ENCODE measurements at places on chromosomes 11 and 22.

DNA sequence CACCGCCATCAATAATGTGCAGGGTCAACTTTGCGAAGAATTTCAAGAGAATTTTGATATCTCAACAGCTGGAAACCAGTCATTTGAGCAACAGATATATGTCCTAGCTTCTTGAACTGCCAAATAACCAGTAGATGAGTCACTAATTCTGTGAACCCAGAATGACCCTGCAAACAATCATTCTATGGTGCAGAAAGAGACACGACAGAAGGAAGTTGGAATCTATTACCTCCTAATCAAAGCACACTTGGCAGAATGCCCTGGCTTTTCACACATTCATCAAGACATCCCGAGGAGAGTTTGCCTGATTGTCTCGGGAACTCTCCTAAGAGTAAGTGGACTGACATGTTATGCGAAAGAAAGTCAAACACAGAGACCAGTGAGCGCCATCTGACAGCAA, 621.1 kb downstream of the OPCML start:
- DNase-seq: no peak

- no peak for DNase-seq
Measured at GRCh38 chr11:91244912-91245311, 979.7 kb upstream of the FAT3 start.

DNA sequence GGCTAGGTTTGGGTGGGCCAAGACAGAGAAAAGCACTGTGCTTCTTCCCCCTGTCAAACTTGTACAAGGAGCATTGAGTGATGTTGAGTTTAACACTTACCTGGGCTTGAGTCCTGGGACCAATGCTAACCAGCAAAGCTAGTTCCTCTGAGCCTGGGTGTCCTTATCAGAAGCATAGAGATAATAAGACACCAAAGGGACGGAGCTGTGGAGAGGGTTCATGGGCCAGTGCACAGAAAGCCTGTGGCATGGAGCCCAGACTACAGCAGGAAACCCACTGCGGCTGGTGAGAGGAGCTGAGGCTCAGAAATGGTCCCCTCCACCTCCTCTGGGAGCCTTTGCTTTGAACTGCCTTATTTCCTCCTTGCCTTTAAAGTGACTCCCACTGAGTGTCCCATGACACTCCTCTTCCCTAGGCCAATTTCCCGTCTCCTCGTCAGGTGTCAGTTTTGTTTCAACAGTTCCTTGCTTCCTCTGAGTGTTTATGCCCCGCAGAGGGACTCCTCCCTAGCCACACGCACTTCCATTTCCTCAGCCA, 9.4 kb downstream of the SLCO2B1 start:
- no peak for DNase-seq

GRCh38 chr11:134245434-134245833, 7.7 kb downstream of the THYN1 start:
- no peak for DNase-seq

GRCh38 chr22:22855617-22856308, 31.9 kb upstream of the IGLL5 start:
- DNase-seq: peak; percentile 22

DNA sequence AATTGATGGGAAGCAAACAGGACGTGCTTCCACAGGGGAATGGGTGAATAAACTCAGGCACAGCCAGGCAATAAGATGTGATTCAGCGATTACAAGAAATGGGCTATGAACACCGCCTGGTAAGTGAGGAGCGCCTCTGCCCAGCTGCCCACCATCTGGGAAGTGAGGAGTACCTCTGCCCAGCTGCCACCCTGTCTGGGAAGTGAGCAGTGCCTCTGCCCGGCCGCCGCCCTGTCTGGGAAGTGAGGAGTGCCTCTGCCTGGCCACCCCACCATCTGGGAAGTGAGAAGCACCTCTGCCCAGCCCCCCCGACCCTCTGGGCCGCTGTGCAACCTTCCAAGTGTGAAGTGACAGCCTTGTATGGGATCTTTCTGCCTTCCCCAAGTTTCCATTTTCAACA, 73.2 kb upstream of the PRR5 start:
- DNase-seq: no peak

DNA sequence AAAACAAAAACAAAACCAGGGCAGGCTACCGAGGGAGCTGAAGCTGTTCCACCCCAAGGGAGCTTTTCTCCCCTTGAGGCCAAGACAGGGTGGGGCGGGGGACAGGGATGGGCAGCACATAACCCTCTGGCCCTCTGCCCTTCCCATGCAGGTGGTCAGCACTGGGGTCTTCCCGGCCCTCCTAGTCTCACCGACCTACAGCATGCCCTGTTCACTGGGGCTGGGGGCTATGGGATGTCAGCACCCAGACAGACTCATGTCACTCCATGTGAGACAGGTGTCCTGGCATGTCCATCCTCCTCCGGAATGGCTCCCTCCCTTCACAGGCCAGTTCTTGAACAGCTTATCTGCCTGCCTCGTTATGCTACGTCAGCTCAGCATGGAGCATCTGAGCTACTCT, 51.7 kb downstream of the DSCAML1 start:
- no peak for DNase-seq

DNA sequence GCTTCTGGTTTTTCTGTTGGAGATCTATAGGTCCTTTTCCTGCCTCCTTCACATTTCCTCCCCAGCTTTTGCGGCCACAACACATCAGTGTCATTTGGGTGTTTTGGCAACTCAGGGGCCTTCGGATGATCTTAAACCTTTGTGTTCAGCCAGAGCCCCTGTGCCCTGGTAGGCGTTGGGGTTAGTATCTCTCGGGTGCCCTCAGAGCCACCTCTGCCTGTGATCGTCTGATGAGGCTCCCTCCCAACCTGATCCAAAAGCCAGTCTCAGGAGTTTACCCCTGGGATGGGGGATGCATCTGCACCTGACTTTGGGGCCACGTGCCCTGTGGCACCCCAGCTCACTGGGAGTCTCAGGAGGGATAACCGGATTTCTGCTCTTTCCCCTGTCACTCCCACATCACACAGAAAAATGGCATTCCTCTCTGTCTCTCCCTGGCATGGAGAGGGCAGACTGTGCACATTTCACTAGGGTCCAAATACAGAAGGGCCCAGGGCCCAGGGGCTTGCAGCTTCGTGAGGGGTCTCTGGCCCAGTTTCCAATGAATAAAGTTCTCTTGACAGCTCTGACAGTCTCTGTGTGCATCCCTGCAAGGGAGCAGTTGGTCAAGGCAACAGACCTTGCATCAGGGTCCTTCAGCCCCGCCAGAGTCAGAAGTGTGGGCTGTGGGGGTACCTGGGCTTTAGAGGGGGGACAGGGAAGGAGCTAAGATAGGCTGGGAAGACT, 2.6 kb downstream of the RNF26 start:
- no peak for DNase-seq

- no peak for DNase-seq
Measured at GRCh38 chr11:124807660-124808270, 7.6 kb upstream of the MSANTD2 start.

- no peak for DNase-seq
Measured at GRCh38 chr11:115123641-115124040, 380.6 kb downstream of the CADM1 start.

- no peak for DNase-seq
Measured at GRCh38 chr22:37298748-37299495, 16.6 kb downstream of the CYTH4 start.

DNA sequence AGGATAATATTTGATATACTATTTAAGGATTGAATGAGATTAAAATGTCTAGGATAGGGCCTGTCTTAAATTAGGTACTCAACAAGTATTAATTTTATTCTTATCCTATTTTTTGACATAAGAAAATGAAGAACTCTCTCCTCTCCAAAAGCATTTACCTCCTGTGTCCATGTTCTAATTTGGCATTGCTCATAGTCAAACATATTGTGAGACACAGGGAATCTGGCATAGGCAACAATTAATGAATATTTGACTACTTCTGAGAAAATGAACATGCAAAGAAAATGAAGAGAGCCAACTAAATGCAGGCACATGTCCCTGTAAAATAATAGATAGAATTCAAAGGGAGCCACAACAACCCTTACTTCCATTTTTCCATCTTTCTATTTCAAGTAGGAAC, 198.5 kb upstream of the C11orf87 start:
- DNase-seq: no peak

GRCh38 chr11:88418508-88418907, 81.0 kb upstream of the CTSC start:
- no peak for DNase-seq

DNA sequence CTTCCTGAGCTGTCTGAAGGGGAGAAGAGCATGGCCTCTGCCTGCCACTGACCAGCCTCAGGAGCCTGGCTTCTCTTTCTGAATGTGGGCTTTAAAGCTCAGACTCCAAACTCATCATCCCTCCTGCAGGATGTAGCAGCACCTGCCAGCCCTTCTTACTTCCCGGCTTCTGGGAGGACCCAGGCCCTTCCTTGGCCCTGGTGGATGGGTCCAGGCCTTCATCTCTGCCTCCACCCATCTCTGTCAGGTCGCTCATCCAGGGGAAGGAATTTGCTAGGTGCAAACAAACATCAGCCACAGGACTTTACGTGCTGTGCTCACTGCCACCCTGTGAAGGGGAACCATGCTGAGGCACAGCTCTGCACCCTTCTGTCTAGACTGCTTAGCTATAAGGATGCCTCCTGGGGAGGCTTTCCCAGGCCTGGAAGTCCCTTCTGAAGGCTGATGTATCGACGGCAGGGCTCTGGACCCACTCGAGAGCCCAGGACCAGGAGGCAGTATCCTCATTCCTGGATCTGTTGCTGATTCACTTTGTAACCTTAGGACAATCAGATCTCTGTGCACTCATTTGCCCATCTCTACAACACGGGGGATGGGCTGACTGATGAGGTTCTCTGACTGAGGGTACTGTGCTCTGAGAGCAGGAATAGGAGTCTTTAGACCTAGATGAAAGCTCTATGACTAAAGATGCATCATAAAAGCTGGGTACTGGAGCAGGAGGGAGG, 30.9 kb downstream of the USP35 start:
- DNase-seq: no peak

DNA sequence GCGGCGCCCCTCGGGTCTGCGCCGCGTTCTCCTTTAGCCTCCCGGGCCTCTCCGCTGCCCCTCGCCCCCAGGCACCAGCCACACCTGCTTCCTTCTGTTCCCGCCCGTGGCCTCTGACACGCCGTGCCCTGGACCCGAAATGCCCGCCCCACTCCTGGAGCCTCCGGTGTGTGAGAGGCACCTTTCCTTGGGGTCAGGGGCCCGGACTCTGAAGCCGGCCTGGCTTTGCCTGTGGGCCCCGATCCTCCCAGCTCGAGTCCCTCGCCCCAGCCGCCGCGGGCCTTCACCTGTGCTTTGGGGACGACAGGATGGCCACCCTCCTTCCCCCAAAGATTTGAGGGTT, 661 bp upstream of the CDPF1 start:
- DNase-seq: no peak

DNA sequence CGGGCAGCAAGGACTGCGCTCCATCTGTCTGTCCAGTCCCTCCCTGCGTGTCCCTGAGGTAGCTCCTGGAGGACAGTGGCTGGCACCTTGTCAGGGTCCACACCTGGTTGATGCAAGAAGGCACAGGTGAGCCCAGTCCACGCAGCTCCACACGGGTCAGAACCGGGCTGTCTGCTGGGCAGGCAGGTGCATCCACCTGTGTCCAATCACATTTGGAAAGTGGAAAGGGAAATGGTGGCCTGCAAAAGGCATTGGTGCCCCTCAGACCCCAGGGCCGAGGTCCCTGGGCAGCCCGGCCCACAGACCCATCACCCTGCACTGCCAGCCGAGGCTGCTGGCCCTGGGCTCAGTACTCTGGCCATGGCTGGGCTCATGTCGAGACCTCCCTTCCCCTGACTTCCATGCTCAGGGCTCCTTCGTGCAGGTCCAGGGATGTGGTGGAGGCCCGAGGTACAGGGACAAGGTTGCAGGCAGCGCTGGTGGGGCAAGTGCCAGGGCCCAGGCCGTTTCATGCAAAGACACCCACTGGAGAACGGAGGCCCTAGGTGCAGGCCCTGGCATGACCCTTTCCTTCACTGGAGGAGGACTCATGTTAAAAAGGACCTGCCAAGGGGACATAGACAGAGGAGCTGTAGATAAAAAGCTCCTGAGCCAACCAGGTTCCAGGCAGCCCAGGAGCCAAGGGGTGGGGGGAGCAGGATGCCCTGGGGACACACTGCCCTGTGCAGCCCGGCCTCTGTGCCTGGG, 38.9 kb upstream of the TH start:
- DNase-seq: no peak

DNA sequence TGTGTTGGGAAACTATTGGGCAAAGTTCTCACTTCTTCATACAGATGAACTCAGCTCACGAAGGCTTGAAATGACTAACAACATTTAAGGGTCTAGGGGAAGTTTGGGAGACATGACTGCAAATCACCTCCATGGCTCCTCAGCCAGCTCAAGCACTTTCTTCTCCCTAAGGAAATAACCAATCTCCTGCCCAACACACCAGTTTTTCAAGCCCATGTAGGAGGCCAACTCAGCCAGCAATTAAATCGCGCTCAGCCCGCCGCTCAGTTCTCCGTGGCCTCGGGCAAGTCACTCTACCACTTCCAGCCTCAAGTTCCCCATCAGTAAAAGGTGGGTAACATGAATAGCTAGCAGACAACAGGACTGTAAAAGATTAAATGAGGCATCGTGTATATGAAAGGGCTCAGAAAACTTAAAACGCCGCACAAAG, 796 bp downstream of the POLDIP3 start:
- DNase-seq: no peak

DNA sequence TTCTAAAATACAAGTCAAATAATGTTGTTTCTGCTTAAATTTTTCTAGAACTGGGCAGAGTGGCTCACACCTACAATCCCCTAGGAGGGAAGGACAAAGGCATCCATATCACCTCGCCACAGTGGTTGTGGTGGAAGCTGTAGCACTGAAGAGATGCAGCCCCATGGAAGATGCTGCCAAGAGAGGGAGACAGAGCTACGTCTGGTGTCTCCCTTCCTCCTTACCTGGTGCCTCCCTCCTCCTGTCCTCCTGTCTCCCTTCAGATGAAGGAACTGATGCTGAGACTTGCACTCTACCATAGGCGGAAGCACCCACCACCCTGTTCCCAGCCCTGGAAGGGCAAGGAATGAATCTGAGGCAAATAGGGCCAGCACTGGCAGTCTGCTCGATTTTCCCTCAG, 22.3 kb downstream of the MMP27 start:
- no peak for DNase-seq
